ENCODE measurements at places on chromosomes 3 and 15. TPM values are rescaled to one million over a fixed set of nuclear protein-coding genes. Genes with fewer than 3 reads are reported as not detected.
A peak's percentile ranks its signal among the peaks of the same experiment; 100 is the strongest.

GRCh38 chr3:10189557-10190354, 25.0 kb downstream of the IRAK2 start:
- peak; percentile 95 for DNase-seq

DNA sequence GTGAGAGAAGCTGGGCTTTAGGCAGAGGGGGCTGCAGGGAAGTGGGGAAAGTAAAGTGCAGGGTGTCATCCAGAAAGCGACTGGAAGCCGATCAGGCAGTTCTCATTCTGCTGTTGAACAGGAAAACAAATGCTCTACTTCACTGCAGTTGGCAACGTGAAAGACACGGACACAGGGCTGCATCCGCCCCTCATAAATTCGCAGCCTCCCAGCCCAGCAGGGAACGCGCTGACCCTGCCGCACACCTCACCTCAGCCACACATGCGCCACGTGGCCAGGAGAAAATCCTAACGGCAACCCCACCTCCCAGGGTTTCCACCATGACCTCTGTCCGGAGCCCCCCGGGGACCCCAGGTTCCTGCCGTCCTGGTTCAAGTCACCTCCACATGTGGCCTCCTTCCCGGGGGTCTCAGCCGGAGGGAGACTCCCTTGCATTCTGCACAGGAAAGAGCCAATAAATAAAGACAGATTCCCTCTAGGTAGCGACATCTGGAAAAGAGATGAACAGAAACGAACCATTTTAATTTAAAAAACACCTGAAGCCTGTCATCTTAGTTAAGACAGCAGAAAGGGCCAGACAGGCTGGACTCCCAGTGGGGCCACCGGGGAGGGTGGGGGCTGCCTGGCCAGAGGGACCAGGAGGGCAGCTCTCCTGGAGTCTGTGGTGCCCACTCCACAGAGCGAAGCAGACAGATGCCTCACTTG, 118.7 kb downstream of the TMEM266 start:
- no peak for DNase-seq

GRCh38 chr3:14295801-14296200, 106.6 kb upstream of the SLC6A6 start:
- DNase-seq, result no peak

DNA sequence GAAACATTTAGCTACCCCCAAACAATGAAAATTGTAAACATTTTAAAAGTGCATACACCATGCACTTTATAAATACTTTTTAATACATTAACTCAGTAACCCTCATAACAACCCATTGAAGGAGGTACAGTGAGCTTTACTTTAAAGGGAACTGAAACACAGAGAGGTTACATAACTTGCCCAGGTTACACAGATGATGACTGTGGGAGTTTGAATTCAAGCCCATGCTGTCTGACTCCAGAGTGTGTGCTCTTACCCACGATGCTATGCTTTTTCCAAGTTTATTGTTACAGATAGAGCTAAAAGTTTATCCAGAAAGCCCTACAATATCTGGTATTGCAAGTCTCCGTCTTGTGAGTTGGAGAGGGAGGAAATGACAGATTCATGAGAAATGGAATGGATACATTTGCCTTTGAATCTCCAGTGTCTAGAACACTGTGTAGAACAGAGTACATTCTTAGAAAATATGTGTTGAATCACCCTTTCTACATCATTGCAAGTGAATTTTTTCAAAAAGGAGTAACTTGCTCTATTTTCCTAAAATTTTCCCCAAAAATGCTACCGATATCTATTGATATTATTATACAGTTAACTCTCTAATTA, 428.3 kb downstream of the NAALADL2 start:
- DNase-seq, result no peak

KLF13 gene
- 30.9 TPM for total RNA-seq

RBPMS2 gene
- total RNA-seq, result 3.7 TPM

GOLGA8R gene
- 3.2 TPM for total RNA-seq

C3orf20 gene
- total RNA-seq, result 0.49 TPM
